ENCODE measurements at places on chromosomes 1 and 21.

GRCh38 chr1:162857850-162858249 lies 3.1 kb downstream of the CCDC190 start:
- DNase-seq, result no peak

DNA sequence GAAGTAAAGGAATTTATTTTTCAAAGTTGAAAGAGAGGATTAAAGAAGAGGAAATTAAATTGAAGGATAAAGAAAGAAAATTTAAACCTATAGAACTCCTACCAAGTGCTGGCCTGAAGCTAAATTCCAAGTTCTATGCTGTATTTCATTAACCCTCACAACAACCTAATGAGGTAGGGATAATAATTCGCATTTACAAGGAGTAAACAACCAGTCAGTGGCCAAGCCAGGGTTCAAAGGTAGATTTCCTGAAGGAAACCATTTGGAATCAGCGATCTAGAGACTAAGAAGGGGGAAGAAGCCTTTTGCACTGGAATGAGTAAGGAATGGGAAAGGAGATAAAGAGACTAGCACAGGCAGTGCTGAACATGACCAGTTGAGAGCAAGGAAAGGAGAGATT lies 265.8 kb upstream of the ST6GALNAC5 start:
- no peak for DNase-seq

DNA sequence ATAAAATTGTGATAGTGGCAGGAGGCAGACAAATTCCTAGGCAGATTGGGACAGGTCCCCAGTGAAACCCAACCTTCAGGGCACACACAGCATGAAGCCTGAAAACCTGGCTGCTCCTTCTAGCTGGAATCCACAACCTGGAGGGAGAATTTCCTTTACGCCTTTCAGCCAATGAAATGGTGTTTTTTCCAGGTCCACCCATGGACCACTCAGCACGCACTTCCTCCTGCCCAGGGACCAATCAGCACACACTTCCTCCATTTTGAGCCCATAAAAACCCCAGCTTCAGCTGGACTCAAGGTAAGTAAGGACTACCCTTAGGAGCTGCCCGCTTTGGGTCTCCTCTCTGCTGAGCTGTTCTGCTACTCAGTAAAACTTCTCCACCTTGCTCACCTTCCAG lies 120.1 kb downstream of the AKT3 start:
- no peak for DNase-seq

DNA sequence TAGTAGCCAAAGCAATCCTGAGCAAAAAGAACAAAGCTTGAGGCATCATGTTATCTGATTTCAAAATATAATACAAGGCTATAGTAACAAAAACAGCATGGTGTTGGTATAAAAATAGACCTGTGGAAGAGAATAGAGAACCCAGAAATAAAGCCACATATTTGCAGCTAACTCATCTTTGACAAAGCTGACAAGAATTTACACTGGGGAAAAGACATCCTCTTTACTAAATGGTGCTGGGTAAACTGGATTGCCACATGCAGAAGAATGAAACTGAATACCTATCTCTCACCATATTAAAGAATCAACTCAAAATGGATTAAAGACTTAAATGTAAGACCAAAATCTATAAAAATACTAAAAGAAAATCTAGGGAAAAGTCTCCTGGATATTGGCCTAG lies 59.5 kb upstream of the CD55 start:
- DNase-seq, result no peak

- DNase-seq, result no peak
Measured at GRCh38 chr21:29775462-29775861, 164.3 kb downstream of the GRIK1 start.

- DNase-seq, result no peak
Measured at GRCh38 chr1:16409536-16410152, 27.6 kb downstream of the SPATA21 start.

DNA sequence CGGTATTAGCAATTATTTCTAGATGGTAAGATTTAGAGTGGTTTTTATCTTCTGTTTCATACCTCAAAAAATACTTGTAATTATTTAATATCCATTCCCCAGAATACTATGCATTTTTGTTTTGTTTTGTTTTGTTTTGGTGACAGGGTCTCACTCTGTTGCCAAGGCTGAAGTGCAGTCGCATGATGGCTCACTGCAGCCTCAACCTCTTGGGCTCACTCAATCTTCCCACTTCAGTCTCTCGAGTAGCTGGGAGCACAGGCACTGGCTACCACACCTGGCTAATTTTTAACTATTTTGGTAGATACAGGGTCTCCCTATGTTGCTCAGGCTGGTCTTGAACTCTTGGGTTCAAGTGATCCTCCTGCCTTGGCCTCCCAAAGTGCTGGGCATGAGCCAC lies 252.7 kb downstream of the AKT3 start:
- DNase-seq, result no peak

- no peak for DNase-seq
Measured at GRCh38 chr1:243957141-243957540, 93.9 kb upstream of the ZBTB18 start.

- no peak for DNase-seq
Measured at GRCh38 chr1:219405531-219406331, 207.2 kb downstream of the ZC3H11B start.

DNA sequence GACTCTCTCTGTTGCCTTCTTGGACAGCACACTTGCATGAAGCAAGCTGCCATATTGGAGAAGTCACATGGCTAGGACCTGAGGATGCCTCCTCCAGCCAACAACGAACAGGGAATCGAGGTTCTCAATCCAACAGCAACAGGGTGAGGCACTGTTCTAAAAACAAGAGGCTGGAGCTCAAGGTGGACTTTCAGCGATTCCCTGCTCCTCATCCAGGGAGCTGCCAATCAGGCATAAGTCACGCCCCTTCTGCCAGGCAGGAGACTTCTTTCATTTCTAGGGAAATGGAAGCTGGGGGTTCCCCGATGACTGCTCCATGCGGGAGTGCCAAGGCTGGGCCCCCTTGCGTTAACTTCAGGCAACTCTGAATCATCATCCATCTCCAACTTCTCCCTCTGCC lies 22.7 kb upstream of the IFNAR1 start:
- DNase-seq, result no peak

DNA sequence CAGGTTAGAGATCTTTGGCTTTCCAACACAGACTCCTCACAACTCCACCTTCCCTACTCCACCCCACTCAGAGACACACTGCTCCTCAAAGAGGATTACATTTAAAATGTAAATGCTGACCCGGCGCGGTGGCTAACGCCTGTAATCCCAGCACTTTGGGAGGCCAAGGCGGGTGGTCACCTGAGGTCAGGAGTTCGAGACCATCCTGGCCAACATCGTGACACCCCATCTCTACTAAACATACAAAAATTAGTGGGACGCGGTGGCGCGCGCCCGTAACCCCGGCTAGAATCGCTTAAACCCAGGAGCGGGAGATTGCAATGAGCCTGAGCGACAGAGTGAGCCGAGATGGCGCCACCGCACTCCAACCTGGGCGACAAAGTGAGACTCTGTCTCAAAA lies 1.8 kb upstream of the ANP32E start:
- DNase-seq, result no peak

GRCh38 chr1:213388199-213388598 lies 337.2 kb downstream of the RPS6KC1 start:
- DNase-seq, result no peak

DNA sequence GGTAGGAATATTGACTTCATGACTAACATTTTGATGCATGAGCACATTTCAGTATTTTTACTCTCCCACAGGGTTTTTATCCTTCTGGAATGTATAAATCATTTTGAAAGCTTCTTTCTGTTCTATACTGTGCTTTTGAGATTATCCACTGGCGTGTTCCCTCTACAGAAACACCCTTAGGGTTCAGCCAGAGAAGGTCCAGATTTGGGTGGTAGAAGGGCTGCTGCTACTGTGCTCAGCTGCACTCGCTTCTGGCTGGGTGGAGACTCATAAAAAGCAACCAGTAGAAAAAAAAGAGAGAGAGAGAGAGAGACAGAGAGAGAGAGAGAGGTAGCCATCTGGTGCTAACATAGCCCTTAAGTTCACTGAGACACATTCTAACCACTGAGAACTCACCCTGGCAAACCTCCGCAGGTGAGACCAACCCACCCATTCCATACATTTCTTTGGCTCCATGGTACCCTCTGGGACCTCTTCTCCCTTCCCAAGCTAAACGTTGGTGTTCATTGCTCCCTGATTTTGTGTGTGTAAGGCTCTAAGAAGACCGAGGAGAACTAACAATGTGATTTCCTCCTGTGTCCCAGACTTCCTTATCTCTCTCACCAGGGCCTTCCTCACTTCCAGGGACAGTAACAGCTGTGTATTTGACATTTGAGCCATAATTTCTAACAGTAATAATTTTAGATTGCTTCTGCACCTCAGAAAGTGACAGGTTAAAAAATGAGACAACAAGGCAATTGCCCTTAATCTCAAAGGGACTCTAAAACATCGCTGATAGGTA lies 7.2 kb downstream of the APCS start:
- DNase-seq, result no peak

DNA sequence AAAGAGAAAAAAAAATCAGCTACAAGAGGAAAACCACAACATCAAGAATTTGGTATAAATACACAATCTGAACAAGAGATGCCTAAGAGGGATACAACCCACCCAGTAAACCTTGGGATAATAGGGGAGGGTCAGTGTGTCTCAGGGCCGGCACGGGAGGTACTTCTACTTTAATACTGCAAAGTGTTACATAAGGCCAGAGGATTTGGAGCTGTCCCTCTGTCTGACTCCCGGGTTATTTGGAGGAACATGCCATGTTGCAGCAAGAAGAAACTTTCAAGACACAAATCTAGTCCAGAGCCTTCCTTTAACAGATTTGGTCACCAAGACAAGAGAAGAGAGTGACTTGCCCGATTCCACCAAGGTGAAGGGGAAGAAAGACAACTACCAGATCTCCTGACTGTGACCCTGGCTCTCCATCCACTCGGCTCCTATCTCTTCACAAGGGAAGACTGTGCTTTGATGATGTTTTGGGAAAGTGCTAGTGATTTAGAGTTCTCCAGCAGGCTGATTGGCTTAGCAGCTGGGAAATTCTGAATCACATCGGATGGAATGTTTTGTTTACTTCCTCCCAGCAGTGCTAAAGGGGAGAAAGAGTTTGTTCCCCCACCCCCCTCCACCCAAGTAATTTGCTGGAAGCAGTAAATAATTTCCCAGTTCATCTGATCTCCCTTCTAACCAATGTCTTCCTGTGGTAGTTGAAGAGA lies 29.3 kb downstream of the SGIP1 start:
- no peak for DNase-seq

DNA sequence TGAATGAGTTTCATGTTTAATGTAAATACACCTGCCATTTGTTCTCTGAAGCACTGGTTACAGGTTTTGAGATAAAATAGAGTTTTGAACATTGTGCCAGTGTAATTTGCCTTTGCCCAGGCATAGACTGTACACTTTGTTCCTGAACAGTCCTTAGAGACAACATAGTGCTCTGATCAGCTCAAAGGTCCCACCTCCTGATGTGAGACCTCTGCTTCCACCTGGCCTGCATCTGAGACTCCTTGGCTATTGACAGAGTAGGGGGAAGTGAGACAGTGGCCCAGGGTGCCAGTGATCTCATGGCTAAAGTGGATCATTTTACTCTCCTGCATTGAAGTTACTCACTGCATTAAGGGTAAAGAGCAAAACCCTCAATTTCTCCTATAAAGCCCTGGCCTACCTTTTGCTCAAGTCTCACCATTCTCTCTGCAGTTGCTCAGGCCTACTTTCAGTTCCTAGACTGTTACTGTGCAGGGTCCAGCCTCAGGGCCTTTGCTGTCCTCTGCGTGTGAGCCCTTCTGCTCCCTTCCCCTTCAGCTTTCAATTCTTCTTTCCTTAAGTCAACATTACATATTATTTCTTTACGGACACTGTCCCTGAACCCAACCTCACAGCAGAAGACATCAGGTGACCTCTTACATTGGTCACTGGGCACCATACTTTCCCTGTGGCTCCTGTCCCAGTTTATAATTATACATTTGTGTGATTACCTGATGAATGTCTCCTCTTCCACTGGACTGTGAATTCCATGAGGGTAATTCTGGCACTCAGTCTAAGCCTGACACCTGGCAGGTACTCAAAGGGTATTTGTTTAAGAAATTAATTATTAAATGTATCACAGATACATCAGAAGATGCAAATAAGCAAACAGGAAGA lies 142.9 kb downstream of the ROR1 start:
- no peak for DNase-seq

DNA sequence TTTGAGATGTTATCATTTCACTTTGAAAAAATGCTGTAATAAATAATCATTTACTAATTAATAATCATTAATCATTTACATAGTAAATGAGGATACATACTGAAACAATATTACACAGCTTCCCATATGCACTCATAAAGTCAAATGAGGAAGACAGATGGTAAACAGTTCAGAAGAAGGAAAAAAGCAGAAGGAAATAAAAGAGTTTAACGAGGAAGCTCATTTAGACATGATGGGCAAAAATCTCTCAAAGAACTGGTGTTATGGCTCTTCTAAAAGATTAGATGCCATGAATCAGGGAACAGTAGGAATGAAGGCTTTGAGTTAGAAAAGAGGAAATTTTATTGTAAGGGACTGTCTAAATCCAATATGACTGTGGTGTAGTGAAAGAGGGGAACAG lies 347.6 kb downstream of the PTPRC start:
- DNase-seq, result no peak

GRCh38 chr1:184163674-184164465 lies 112.3 kb downstream of the TSEN15 start:
- no peak for DNase-seq

- DNase-seq, result no peak
Measured at GRCh38 chr1:83103341-83103740, 895.6 kb downstream of the TTLL7 start.

- no peak for DNase-seq
Measured at GRCh38 chr1:155277902-155278688, 832 bp downstream of the HCN3 start.

DNA sequence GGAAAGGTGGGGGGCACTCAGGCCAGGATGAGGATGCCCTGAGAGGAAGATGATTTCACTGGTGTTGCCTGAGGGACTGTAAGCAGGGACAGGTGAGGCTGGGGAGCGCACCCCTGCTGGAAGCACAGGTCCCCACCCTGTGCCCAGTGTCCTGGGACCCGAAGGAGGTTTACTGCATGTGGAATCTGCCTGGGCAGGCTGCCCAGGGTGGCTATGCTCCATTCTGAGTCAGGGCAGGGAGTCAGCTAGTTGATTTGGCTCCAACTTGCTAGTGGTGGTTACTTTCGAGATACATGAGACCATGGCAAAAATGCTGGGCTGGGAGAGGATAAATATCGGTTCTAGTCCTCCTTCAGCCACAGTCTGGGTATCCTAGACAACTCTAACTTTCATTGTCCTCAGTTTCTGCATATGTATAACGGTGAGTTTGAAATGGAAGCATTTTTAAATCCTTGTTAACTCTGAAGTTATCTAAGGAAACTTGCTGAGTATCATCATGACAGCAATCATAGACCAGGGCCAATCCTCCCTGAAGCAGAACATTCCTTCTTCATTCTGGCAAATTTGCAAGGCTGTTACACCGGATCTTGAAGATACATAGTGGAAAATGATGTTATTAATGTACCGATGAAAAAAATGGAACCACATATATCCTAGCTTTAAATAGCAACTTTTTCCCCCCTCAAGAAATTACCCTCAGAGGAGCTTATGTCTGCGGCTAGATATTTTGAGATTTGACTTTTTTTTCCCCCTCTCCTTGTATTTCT lies 7.7 kb downstream of the TLR5 start:
- DNase-seq, result no peak
